ENCODE measurements at places on chromosomes 6 and 20.

DNA sequence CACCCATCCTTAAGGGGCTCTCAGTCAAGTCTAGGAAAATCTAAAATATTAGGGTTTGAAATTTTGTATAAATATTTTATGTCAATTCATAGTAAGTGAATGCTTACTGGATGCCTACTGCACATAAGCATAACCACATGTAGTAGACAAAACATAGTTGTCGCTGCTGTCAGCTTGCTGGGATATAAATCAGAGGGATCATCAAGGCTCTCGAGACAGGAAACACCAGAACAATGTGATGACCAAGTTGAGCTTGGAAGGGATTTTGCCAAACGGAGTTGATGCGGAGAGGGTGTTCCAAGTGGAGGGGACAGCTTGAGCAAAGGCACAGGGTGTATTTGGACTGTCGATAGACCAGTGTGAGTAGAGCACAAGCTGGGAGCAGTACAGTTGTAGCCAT, 105.8 kb upstream of the SUPT3H start:
- DNase-seq = no peak

DNA sequence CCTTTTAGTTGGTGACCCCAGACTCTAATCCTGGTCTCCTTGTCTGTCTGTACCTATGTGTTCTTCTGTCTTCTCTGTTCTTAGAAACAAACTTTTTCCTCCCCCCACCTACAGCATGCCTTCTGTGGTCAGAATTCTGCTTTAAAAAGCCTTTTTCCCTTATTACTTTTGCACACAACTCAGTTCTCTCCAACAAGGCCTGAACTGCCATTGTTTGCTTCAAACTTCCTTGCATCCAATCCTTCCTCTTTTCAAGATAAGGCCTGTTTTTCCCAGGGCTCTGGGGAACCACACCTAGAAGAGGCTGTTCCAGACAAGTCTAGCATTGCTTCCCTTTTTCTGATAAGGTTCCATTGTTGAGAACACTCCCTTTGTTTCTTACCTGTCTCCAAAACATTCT, 22.2 kb upstream of the NCOA3 start:
- no peak for DNase-seq

GRCh38 chr20:16048876-16049275, 524.4 kb downstream of the KIF16B start:
- DNase-seq = no peak

- no peak for DNase-seq
These were observed 3.2 kb upstream of the EEF1A2 start for GRCh38 chr20:63501818-63502670.

DNA sequence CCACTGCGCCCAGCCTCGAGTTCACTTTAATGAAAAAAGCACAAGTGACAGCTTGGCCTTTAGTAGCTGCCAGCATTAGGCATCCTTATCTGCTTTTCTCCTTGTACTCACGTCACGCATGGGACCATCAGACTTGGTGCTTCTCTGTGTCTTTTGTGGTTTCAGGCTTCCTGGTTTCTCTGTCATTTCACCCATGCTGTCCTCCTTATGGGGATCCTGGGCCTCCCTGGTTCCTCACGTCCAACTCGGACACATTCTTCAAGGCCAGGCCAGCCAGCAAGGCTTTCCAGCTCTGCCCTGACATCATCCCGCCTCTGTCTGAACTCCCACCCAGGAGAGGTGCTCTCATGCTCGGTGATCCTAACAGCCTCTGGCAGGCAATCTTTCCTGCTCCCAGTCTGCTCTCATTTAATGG, 83.2 kb downstream of the TIAM2 start:
- no peak for DNase-seq

GRCh38 chr6:139519097-139519496, 144.6 kb upstream of the CITED2 start:
- no peak for DNase-seq

- no peak for DNase-seq
These were observed 253.0 kb downstream of the ARID1B start for GRCh38 chr6:157029980-157030690.

- peak; percentile 44 for DNase-seq
These were observed 73.4 kb upstream of the FBXO30 start for GRCh38 chr6:145887969-145888368.

DNA sequence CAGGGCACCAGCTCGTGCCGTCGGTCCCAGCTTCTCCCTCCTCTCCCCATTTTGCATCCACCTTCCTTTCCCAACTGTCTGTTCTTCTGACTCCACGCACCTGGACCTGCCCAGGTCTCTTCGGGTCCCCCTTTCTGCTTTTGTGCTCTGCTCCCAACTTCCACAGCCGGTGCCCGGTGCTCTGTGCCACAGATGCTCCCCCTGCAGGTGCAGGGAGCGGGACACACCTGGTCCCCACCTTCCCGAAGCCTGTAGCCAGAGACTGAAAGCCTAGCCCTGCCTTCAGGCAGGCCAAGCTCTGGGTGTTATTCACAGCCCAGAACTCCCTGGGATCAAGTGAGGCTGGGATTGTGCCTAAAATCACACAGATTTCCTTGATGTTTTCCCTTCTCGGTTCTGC, 24.6 kb upstream of the BMP7 start:
- DNase-seq = no peak

DNA sequence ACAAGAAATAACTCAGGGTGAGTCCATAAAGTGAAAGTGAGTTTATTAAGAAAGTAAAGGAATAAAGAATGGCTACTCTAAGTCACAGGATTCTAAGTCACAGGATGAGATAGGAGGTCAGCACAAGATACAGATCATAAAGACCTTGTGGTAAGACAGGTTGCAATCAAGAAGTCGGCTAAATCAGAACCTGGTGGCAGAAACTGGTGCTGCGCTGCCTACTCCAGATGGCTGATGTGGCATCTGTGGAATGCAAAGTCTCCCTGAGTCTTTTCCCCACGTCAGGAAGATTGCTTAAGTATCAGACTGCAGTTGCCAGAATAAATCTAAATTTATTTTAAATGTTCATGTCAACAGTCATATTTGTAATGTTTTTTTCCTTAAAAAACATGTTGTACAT, 10.7 kb upstream of the KCNK15 start:
- peak; percentile 85 for DNase-seq

DNA sequence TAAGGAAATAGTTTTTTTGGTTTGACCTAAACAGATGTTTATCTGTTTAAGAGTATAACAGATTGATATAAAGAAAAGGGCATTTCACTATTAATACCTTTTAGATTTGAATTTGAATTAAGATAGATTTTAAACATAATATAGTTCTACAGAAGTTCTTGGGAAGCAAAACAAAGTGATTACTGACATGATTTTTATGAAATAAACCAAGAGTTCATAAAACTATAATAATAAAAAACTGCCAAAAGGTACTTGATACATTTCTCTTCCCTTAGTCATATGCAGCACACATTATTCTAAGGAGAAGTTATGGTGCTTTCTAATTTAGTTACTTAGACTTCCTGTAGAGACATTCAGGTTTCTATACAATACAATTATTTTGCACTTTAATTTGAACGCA, 9.6 kb downstream of the STXBP5 start:
- DNase-seq = no peak

DNA sequence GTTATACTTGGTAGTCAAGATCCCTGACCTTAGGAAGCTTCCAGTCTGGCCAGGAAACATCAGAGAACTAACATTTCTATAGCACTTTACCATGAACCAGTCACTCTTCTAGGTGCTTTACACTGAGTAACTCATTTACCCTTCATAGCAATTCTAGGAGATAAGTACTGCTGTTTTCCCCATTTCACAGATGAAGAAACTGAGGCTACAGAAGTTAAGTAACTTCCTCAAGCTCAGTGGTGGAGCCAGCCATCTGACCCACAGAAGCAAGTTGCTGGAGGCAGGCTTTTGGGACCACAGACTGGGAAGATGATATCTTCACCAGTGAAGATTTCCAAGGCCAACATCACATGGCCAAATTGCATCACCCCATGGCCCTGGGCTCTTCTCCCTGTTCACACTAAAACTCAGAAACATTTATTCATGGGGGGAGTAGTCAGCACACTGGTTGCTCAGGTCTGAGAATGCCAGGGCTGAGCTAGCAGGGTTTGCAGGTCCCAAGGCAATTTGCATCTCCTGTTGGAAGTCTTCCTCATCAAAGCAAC, 70.3 kb downstream of the UNC5CL start:
- DNase-seq = no peak

DNA sequence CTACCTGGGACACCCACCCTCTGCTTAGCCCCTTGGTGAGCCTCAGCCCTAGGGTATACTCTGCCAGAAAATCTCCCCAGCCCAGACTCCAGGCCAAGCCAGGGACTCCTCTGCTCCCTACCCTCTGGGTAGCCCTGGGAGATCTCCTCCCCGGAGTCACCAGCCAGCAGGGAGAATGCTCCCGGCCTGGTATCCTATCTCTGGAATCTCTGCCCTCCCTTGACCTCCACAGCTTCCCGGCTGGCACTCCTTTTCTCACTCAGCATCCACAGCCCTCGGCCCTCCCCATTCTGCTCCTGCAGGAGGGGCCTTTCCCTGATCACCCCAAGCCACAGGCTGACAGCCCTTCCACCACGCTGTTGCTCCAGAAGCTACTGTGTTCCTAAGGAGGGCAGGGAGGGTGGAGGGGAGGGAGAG, 22.6 kb downstream of the NOL4L start:
- DNase-seq = no peak

Data from cardiac fibroblast (primary cell).